ENCODE measurements at places on chromosomes 7 and 10.

- no peak for DNase-seq
Measured at GRCh38 chr10:100904917-100905316, 7.8 kb upstream of the SLF2 start.

GRCh38 chr10:122310311-122311050 lies 39.4 kb downstream of the BTBD16 start:
- no peak for DNase-seq

GRCh38 chr10:131311661-131312477 lies at the start of gene TCERG1L:
Gene TCERG1L (minus strand): TSS chr10:131311721. CDS start chr10:131311635, 86 bp downstream.
- no peak for DNase-seq

GRCh38 chr10:100391163-100392002 lies 44.4 kb downstream of the SCD start:
- DNase-seq: no peak

- DNase-seq: no peak
Measured at GRCh38 chr7:20647036-20647435, 31.6 kb downstream of the ABCB5 start.

DNA sequence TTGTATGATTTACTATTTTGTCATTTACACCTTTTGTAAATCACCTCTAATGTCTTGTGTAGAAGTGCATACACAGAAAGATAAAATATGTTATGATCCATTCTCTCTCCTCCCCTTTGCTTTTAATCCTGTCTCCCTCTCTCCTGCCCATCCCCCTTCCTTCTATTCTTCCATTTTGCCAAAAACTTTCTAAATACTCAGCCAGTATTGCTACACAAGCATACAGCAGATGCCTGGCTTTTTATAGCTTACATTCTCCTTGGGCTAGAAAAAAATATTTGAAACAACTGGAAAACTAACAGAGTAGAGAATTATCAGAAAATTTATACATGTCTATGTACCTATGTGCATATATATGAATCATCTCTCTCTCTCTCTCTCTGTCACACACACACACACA lies 308.7 kb upstream of the BMPER start:
- DNase-seq: no peak

GRCh38 chr10:101578803-101579515 lies 9.1 kb downstream of the POLL start:
- no peak for DNase-seq

DNA sequence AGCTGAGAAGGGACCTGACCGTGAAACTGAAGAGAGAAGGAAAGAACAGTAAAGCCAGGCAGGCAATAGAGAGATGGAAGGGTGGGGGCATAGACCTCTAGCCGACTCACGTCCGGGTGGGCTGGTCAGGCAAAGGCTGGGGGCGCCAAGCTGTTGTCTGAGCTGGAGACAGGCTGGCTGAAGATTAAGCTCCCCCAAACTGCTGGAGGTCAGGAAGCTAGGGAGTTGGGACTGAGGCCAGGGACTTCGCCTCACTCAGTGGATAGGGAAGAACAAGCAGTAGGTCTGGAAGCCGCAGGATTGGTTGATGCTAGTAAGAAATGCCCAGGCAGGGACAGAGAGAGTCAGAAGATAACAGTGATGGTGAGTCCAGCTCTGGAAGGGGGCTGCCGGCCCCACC lies 5.3 kb downstream of the PITX3 start:
- DNase-seq: no peak

DNA sequence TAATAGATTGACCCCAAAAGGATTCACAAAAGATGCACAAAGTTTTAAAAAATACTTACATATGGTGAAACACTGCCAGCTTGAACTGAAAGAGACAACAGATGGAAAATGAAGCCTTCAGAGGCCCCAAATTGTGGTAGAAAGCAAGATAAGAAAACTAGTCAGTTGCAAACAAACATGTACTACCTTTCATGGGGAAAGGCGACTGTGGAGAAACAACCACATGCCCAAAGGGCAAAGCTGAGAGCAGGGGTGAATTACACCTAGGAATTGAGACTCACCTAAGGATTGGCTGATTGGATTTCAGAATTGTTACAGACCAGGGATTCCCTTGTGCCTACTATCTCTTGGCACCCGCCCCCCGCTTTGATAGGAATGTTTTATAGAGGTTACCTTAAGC lies 13.1 kb downstream of the EPC1 start:
- no peak for DNase-seq

All from esophagus squamous epithelium (tissue), 5 donors.